ENCODE measurements at places on chromosomes 3 and 15. TPM values are rescaled to one million over a fixed set of nuclear protein-coding genes. Genes with fewer than 3 reads are reported as not detected.

- no peak for DNase-seq
Measured at GRCh38 chr3:81173514-81173913, 587.9 kb downstream of the GBE1 start.

DNA sequence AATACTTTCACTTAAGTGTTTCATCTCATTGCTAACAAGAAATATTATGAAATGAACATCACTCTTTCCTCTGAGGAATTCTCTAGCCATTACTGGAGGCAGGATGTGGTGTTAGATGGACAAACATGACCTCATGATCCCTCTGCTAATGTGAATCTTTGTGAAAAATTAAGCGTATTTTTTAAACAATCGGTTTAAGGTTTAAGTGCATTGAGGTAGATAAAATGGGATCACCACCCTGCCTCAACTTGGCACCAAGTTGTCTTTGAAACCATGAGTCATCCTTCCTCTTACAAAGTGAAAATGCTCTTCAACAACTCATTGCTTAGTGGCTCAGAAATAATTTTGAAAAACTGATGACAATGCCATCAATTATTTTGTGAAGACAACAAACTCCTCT lies 76.0 kb upstream of the DCBLD2 start:
- DNase-seq: no peak

GRCh38 chr3:72242326-72242725 lies 457.4 kb upstream of the PROK2 start:
- DNase-seq: no peak

The ANKRD34C gene
- total RNA-seq: not detected

The DPPA2 gene
- total RNA-seq: not detected

- peak; percentile 93 for DNase-seq
Measured at GRCh38 chr15:100438570-100438969, 90.2 kb downstream of the CERS3 start.

DNA sequence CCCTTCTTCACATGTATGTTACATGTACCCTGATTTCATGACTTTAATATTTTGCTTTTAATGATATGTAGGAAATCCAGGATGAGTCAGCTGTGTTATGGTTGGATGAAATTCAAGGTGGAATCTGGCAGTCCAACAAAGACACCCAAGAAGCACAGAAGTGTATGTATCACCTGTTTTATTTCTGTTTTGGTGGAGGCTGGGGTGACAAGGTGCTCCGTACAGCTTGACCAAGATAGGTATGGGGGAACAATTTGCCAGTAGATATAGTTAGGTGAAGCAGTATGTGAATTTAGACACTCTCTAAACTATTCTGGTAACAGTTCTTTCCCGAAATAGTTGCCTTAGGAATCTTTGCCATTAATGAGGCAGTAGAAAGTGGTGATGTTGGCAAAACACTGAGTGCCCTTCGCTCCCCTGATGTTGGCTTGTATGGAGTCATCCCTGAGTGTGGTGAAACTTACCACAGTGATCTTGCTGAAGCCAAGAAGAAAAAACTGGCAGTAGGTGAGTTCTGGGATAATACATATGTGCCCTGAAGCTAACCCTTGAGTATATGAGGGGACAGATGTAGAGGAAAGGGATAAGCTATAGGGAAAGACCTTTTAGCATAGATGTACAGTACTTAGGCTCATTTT lies 63.7 kb upstream of the CRTC3 start:
- no peak for DNase-seq

GRCh38 chr3:149534671-149535332 lies 60.3 kb downstream of the TM4SF4 start:
- DNase-seq: no peak

GRCh38 chr3:24259901-24260512 lies 234.6 kb downstream of the THRB start:
- peak; percentile 51 for DNase-seq

DNA sequence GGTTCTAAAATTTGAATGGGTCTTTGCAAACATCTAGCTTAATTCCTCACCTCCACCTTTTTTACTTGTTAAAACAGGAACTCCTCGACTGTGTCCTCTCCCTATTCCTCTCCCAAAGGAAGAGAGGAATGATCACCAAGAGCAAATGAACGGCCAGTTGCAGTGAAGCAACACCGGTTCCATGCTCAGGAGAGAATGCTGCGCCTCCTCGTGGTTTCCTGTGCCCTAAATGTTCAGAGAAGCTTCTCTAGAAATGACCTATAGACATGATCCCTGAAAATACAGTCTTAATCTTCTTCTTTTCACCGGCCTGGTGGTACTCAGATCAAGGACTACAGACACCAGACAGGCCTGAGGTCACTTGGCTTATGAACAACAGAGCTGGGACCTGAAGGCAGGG lies 65.1 kb upstream of the GUCA1C start:
- no peak for DNase-seq

The HYAL1 gene
- 20.8 TPM for total RNA-seq

DNA sequence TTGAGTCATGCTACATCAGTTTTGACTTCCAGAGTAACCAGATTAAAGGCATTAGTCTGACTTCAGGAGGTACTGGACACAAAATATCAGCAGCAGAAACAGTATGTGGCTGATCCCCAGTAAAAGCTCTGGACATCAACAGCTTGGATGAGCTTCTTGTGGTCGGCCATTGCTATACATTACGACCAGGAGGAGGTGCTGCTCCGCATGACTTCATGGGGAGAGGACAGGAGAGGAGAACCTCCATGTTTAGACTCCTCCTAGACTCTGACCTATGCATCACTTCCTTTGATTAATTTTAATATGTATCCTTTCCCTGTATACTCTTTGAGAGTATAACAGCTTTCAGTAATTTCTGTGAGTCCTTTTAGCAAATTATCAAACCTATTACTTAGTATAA lies 285.6 kb upstream of the ARHGEF26 start:
- DNase-seq: no peak

DNA sequence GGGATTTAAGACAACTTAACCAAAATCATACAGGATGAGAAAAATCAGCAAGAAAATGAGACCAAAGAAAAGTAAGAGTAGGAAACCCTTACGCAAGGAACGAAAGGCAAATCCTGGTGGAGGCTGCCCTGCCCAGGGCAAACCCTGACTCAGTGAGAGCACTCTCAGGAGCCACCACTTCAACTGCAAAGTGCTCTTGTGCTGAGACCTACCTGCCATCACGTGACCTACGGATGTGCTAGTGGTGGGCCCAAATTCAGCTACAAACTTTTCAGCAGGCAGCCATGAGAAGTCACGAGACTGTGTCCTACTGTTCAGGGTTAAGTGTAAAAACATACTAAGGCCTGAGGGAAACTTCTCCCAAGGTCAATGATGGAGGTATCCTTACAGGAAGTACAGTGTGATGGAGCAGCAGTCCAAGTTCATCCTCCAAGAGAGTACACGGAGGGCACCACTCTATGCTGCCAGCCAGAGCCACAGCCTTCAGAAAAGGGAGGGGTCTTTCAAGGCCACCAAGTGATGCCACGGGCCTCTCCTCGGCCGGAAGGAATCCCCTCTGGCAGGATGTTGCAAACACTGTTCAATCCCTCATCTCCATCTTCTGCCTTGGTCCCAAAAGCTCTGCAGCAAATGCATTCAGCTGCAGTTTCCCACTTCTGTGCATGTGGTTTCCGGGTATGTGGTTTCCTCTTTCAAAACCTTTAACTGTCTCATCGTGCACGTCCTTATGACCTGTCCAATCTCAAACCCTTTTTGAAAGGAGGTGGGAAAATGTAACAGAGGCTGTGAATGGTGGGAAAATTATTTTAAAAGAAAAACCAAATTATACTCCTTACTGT lies 9.5 kb downstream of the CHSY1 start:
- no peak for DNase-seq

- DNase-seq: no peak
Measured at GRCh38 chr3:34229876-34230275, 431.4 kb downstream of the PDCD6IP start.

The CHRNA7 gene
- total RNA-seq: 1.2 TPM

The SHC4 gene
- total RNA-seq: 2.6 TPM

DNA sequence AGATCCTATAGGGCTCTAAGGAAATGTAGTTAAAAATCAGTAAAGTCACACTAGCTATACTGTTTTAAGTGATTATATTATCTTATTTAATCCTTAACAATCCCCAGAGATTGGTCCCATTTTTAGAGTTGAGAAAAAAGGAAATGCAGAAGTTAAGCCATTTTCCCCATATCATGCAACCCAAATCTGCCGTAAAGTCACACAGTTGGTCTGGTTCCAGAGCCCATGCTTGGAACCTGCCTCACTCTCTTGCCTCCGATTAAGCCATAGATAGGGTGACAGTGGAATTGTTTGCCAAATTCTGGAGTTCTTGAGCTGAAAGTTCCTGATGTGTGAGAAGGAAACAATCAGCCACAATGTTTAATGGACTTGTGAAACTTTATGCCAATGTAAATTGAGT lies 2.3 kb upstream of the P2RY13 start:
- no peak for DNase-seq

The ARGFX gene
- total RNA-seq: not detected

DNA sequence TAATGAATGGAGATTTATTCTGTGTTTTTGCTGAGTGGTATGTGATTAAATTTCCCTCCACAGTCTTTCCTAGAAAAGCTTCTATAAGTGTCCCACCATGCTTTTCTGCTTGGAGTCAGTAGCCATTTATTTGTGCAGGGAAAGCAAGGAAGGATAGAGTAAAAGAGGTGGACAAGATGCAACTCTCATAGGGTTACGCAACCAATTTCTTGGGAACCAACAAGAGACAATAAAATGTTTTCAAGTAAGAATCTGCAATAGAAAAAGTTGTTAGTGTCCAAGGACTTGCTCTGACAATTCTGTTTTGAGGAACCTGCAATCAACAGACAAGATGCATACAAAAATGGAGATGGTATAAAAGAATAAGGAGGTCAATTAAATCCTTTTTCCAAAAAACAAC lies 153.8 kb upstream of the MITF start:
- DNase-seq: no peak

Data from right cardiac atrium (tissue), 5 donors.